ENCODE measurements at places on chromosomes 11 and 22.

GRCh38 chr11:75492181-75492820 is 33.4 kb downstream of the GDPD5 start:
- DNase-seq = no peak

GRCh38 chr11:93160808-93161207 is 37.0 kb downstream of the SLC36A4 start:
- no peak for DNase-seq

DNA sequence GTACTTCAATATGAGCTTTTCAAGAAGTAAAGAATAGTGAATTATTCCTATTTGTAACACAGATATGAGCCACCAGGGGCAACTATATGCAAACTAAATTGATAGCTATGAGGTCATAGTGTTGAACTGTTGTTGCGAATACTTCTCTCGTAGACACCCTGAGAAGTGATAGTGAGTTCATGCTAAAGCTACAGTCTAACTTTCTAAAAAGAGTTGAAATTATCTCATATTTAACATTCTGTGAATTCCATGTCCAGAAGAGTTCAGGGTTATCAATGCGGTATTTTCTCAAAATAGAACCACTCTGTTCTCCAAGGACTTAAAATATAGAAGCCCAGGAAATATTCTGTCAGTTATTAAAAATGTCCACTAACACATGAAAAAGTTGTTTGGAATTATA is 185.4 kb downstream of the AASDHPPT start:
- no peak for DNase-seq

DNA sequence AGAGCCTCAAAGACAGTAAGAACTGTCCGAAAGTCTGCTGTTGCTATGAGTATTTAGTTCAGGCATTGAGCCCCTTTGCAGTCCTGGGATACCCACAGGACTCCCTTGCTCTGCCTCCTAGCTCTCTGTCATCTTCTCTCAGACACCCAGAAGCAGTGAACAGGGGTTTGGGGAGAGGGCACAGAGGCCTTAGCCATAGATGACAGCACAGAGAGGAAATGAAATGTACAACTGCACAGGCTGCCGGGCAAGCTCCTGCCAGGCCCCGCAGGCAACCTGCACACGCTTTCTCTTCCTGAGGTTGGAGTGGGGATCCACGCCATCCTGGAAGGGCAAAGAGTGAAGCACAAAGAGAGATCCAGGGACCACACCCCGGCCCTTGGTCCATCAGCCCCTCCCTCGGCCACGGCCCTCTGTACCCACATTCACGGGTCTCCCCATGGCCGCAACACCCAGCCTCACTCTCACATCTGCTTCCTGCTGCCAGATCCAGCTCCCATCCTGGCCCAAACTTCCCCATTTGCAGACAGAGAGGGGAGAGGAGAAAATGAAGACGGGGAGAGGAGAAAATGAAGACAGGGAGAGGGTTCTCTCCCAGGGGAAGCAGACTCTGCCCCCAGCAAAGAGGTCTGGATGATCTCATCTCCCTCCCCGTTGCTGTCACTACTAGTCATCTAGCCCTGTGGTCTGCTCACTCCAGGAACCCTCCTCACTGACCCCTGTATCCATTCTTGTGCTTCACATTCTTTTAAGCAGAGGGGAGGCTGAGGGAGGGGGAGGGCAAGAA is 40.7 kb downstream of the CD6 start:
- no peak for DNase-seq

- DNase-seq = no peak
These were observed 9.8 kb downstream of the MS4A6E start for GRCh38 chr11:60336767-60337391.

DNA sequence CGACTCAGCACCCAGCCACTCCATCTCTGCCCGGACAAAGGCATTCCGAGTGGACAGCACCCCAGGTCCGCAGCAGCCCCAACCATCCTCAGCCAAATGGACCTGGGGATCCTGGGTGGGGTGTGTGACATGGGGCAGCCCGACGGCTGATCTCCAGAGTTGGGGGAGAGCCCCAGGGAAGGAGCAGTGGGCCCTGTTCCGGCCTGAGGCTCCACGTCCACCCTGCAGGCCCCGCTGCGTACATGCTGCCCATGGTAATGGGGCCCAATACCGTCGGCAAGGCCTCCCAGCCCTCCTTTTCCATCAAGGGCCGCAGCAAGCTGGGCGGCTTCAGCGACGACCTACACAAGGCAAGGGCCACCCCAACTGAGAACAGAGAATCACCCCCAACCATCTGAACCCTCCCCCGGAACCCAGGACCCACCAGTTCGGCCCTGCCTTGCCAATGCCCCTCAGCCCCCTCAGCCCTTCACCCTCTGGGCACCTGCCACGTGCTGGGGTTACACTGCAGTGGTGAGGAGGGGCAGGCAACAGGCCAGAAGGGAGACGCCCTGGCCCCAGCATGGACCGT is 5.4 kb downstream of the SCGB1C1 start:
- DNase-seq = no peak

DNA sequence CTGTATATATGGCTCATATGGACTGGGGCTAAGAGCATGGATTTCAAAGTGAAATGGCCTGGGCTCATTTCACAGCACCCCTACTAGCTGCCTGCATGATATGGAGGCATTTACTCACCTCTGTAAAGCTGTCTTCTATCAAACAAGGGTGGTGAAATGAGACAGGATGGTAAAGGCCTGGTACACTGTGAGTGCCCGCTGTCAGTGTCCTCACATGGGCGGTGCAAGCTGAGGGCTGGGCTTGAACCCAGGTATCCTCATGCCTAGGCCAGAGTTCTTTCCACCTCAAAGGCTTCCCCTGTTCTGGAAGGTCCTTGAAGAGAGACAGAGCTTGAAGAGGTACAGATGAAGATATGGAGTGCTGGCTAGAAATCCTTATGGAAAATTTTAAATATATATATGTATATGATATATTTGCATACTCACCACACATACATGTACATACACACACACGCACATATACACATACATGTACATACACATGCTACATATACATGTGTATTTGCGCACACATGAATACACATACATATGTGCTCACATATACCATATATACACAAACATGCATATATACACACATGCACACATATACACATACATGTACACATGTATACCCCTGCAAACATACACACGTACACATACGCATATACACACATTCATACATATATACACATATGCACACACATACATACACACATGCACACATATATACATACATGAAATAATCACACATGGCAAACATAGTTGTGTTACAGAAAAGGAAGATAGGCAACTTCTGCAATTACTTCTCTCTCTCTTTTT is 44.7 kb downstream of the MICAL2 start:
- DNase-seq = no peak

DNA sequence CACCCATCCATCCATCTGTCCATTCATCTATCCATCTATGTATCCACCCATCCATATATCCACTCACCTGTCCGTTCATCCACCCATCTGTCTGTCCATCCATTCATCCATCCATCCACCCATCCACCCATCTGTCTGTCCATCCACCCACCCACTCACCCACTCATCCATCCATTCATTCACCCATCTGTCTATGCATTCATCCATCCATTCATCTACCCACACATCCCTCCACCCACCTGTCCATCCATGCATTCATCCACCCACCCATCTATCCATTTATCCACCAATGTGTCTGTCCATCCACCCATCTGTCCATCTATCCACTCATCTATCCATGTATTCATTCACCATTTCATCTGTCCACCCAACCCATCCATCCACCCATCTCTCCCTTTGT is 33.3 kb downstream of the NADSYN1 start:
- no peak for DNase-seq

- DNase-seq = no peak
These were observed 1339.3 kb downstream of the TBC1D22A start for GRCh38 chr22:48101704-48102103.

- no peak for DNase-seq
These were observed 18.7 kb downstream of the CRELD2 start for GRCh38 chr22:49936973-49937757.

DNA sequence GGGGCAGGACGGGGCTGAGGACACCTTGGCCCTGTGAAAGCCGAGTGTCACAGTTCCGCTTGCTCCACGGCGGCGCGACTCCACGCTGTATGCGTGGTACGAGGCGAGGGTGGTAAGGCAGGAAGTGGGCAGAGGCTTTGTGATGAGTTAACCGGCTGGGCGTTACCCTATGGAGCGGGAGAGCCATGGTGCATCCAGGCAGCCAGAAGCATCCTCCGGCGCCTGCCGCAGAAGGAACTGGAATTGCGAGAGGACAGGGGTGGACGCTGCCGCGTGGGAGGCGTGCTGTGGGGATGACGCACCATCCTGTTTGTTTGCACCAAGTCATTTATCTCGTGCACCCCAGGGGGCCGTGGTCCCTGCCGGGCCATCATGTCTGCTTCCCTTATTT is 643.9 kb downstream of the BRD1 start:
- no peak for DNase-seq

DNA sequence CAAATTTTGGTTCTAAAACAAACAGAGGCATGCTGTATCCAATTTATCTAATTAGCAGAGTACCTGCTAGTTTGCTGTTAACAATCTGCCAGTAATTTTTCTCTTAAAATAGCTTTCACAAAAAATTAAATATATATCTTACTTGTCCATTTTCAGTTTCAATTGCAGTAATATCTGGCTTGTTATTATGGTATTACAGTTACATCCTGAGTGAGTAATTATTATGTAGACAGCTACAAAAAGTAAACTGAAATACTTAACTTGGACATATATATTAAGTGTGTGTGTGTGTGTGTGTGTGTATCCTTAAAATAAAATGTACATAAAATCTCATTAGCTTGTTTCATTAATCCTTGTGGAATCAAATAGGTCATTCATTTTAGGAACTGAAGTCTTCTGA is 148.7 kb downstream of the LUZP2 start:
- no peak for DNase-seq

GRCh38 chr11:18011633-18012032 is 1.2 kb downstream of the SERGEF start:
- no peak for DNase-seq

DNA sequence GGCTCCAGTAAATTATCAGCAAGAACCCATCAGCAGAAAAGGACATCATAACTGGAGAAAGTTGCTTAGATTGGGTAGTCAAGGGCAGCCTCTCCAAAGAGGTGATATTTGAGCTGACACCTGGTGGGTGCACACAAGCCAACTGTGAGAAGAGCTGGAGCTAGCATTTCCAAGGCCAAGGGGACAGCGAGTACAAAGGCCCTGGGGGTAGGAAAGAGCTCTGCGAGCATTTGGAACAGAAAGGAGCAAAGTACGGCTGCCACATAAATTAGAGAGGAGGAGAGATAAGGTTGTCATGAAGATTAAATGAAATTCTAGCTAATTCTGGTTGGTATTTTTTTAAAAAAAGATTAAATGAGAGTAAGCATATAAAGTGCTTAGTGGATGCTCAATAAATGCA is 21.7 kb upstream of the SMCO4 start:
- DNase-seq = no peak

GRCh38 chr11:74949753-74950137 is 679 bp downstream of the SPCS2 start:
- DNase-seq = peak; percentile 48

- DNase-seq = no peak
These were observed 127.1 kb downstream of the EHF start for GRCh38 chr11:34748036-34748435.

DNA sequence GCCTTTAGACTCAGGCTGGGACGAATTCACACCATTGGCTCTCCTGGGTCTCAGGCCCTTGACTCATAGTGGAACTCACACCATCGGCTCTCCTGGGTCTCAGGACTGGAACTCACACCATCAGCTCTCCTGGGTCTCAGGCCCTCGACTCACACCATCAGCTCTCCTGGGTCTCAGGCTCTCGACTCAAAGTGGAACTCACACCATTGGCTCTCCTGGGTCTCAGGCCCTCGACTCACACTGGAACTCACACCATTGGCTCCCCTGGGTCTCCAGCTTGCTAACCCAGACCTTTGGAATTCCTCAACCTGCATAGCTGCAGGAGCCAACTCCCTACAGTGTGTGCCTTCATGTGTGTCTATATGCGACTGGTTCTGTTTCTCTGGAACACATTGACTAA is 56.7 kb downstream of the SHISAL1 start:
- DNase-seq = no peak

DNA sequence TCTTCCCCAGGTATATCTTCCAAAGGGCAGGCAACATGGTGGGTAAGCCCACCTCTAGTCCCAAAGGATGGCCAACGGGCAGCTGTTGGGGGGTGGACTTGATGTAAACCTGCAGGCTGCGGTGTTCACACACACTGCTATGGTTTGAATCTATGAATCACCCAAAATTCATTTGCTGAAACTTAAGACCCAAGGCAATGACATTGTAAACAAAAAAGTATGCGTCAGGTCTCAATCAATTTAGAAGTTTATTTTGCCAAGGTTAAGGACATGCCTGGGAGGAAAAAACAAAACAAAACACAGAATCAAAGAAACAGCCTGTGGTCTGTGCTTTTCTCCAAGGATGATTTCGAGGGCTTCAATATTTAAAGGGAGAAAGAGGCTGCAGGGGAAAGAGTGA is 18.3 kb downstream of the RCN1 start:
- no peak for DNase-seq

GRCh38 chr22:30074994-30075393 is 5.3 kb upstream of the HORMAD2 start:
- no peak for DNase-seq

DNA sequence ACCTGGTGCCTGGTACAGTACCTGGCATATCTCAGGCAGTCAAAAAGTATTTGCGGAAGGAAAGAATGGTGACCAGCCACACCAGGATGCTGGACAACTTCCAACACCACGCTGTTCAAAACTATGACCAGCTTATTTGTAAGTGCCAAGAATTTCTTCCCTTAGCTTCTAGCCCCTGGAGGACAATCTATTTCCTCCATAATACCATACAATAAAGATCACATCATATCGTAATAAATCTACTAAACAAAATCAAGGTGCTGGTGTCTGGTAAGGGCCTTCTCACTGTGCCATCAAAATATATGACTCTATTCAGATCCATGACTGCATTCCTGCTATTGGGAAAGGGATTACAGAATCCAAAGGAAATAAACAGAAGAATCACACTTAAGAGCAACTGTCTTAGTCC is 51.5 kb downstream of the ALG9 start:
- no peak for DNase-seq

DNA sequence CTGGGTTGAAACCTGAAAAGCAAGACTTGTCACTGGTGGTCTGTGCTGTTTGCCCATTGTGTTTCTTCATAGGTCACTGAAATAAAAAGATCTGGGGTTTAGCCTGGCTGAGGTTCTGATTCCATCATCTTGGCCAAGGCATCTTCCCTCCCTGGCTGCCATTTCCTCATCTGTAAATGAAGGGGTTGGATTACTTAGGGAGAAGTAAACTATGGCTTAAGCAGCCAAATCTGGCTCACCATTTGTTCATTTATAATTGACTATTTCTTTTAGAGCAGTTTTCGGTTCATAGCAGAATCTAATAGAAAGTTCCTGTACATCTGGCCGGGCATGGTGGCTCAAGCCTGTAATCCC is 52.3 kb upstream of the YWHAH start:
- no peak for DNase-seq
